ENCODE measurements at places on chromosomes 1 and 21.

DNA sequence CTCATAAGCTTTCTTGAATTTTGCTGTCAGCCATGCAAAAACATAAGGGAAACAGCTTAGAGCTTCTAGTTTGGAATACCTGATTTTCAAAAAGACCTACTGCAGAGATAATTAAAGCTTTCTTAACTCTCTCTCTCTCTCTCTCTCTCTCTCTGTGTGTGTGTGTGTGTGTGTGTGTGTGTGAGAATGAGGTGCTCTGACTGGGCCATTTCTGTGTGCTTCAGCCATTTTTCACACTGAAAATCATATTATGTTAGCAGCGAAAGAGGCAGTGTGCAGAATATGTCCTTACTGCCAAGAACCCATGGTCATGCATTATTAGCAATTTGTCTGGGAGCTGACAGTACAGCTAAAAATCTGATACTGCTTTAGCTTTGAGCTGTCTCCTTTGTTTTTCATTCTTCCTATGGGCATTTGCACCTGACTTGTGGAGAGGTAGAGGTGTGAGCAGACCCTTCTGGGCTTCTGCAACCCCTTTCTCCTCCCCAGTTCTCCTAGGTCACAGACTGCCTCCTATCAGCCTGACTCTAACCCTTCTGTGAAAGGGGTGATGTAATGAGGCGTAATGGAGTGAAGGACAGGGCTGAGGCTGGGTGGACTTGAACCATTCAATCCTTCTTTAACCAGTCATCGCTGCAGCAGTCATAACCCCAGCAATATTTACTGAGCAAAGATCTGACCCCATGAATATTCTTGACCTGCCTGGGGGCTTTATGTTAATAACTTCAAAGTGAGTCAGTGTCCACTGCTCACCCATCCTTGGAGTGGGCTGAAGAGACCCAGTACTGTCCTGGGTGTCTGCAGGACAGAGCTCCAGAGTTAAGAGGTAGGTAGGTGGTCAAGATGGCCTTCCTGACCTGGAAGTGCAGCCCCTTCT lies 61.2 kb downstream of the SYT6 start:
- DNase-seq = no peak

DNA sequence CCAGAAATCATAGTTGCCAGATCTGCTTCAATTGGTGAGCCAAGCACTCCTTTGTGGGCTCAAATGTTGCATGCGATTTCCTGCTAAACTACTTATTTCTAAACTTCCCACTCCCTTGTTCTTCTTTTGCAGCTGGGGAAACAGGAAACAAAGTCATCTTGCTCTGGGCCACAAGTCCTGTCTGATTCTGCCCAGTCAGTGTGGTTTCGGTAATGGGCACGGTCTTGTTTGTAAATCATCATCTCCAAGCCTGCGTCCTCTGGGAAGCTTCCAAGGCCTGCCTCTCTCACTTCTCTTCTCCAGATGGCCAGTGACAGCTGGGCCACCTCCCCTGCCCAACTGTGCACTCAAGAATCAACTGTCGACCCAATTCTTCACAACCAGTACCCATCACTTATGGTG lies 4.4 kb downstream of the S100A8 start:
- no peak for DNase-seq

GRCh38 chr1:203076031-203076511 lies 9.7 kb downstream of the MYOG start:
- DNase-seq = no peak

DNA sequence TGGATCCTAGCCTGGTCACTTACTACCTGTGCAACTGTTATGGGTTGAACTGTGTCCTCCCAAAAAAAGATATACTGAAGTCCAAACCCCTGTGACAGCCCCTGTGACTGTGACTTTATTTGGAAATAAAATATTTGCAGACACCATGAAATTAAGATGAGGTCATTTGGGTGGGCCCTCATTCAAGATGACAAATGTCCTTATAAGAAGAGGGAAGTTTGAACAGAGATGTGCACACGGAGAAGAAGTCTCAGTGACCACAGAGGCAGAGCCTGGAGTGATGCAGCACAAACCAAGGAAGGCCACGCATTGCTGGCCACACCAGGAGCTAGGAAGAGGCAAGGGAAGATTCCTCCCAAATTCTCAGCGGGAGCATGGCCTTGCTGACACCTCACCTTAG lies 249.7 kb upstream of the RUNX1 start:
- no peak for DNase-seq

GRCh38 chr1:12615865-12616708 lies 1.9 kb downstream of the DHRS3 start:
- DNase-seq = no peak
